ENCODE measurements at places on chromosomes 12 and 14. TPM values are rescaled to one million over a fixed set of nuclear protein-coding genes. Genes with fewer than 3 reads are reported as not detected.

GRCh38 chr14:94501588-94502516 lies 7.4 kb downstream of the SERPINA12 start:
- H3K4me1 ChIP-seq: no peaks in the 10 kb centered on the region
- no peaks in the 10 kb centered on the region for H3K36me3 ChIP-seq
- no peaks in the 10 kb centered on the region for H3K27me3 ChIP-seq
- DNase-seq: no peak
- no peak overlapping the region for H3K27ac ChIP-seq

TMTC1 gene
- 4.0 TPM for total RNA-seq

GRCh38 chr12:26431211-26431610 lies 235.8 kb downstream of the SSPN start:
- no peak overlapping the region for H3K27ac ChIP-seq
- DNase-seq: no peak
- no peaks in the 10 kb centered on the region for H3K36me3 ChIP-seq
- no peak overlapping the region for H3K4me3 ChIP-seq
- no peaks in the 10 kb centered on the region for H3K4me1 ChIP-seq

COX8C gene
- total RNA-seq: not detected

DNA sequence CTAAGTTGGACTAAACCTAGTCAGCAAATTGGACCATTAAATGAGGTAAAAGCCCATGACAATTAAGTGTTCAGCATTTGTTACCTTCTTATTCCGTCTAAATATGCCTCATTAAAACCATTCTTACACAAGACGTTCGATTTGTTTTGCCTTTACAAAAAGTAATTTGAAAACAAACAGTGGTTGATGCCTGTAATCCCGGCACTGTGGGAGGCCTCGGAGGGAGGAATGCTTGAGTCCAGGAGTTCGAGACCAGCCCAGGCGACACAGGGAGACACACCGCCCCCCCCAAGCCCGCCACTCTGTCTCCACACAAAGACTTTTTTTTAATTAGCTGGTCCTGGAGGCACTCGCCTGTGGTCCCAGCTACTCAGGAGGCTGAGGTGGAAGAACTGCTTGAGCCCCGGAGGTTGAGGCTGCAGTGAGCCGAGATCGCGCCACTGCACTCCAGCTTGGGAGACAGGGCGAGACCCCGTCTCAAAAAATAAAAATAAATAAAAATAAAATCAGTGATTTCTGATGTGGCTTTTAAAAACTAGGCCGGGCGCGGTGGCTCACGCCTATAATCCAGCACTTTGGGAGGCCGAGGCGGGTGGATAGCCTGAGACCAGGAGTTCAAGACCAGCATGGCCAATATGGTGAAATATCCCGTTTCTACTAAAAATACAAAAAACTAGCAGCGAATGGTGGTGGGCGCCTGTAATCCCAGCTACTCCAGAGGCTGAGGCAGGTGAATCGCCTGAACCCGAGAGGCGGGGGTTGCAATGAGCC lies 856 bp upstream of the EIF4B start:
- H3K27me3 ChIP-seq: no peaks in the 10 kb centered on the region
- peak overlapping the region; percentile 47 for H3K4me3 ChIP-seq
- peak overlapping the region; percentile 90 for H3K27ac ChIP-seq
- H3K36me3 ChIP-seq: no peaks in the 10 kb centered on the region
- DNase-seq: peak; percentile 50

DNA sequence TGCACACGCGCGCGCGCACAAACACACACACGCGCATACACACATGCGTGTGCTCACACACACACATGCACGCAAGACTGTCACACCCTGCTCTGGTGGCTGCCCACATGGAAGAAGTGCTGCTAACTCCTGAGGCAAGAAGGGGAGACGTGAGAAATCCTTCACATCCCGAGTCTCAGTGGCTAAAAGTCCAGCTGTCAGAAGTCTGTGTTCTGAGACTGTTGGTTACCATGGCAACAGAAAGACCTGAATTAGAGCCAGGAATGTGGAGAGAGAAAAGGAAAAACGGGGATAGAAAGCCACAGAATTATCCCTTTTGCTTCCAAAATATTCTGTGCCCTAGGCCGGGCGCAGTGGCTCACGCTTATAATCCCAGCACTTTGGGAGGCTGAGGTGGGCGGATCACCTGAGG lies 71.2 kb downstream of the PPFIBP1 start:
- no peaks in the 10 kb centered on the region for H3K4me1 ChIP-seq
- H3K36me3 ChIP-seq: no peaks in the 10 kb centered on the region
- H3K27me3 ChIP-seq: no peaks in the 10 kb centered on the region

DNA sequence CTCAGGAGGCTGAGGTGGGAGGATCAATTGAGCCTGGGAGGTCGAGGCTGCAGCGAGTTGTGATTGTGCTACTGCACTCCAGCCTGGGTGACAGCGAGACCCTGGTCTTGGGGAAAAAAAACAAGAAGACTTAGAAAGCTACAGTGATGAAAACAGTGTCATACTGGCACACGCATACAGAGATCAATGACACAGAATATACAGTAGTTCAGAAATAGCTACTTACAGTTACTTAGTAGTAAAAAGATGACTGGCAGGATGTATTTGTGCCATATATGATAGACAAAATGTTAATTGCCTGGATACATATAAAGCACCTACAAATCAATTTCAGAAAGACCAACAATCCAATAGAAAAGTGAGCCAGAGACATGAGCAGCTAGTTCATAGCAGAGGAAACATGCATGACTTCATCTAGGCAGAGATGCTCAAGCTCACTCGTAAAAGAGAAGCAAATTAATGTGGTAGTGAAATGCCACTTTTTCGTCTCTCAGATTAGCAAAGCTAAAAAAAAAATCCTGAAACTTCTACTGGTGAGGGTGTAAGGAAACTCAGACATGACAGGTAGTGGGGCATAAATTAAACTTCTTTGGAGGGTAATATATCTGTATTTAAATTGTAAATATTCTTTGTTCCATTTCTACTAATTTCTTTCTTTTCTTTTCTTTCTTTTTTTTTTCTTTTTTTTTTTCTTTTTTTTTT lies 2.5 kb upstream of the ALDH2 start:
- no peak overlapping the region for H3K27ac ChIP-seq
- no peaks in the 10 kb centered on the region for H3K36me3 ChIP-seq
- peaks cover 11% of the 10 kb centered on the region for H3K4me1 ChIP-seq
- no peaks in the 10 kb centered on the region for H3K27me3 ChIP-seq

Data from pancreas (tissue), 10 donors.